ENCODE measurements at places on chromosomes 12 and 14.

GRCh38 chr14:74867673-74868072 lies 8.3 kb downstream of the PROX2 start:
- DNase-seq = no peak
- no peaks in the 10 kb centered on the region for H3K36me3 ChIP-seq
- H3K4me3 ChIP-seq = no peak overlapping the region
- peaks cover 23% of the 10 kb centered on the region for H3K27me3 ChIP-seq
- no peaks in the 10 kb centered on the region for H3K4me1 ChIP-seq

DNA sequence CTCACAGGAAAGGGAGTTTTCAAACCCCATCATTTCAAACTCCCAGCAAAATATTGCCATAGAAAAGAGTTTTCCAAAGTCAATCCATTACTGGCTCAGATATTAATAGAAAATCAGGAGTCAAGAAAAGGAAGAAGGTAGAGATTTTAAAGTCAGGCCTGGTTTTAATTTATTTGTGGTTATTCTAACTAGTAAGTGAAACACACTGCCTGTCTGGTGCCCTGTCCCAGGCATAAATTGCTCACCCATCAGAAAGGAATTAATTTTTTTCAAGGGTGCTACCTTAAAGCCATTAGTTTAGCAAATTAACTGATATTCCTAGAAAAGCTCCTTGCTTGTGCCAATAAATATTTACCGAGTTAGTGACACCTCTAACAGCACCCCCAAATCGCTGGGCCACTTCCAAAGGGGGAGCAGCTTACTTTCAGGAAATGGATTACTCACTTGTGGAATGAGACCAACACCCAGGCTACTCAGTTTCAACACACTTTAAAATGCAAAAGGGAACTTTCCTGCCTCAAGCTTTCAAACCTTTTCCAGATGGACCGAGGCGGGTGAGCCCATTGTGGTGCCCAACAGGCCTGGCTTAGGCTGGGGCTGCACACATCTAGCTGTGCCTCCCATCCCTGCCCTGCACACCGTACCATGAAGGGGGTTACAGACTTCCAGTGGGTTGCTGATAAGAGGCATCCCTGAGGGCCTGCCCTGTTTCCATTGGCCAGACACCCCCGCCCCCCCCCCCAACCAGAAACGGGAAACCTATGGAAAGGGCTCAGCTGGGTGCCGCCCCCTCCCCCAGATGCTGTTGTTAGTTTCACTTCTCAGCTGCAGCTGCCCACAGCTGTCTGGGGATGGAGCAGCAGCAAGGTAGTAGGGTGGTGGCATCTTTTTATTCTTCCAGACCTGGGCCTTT lies 117.2 kb downstream of the SAMD4A start:
- H3K27ac ChIP-seq = peak overlapping the region; percentile 89
- peak overlapping the region; percentile 36 for H3K4me3 ChIP-seq
- H3K4me1 ChIP-seq = peaks cover 55% of the 10 kb centered on the region

DNA sequence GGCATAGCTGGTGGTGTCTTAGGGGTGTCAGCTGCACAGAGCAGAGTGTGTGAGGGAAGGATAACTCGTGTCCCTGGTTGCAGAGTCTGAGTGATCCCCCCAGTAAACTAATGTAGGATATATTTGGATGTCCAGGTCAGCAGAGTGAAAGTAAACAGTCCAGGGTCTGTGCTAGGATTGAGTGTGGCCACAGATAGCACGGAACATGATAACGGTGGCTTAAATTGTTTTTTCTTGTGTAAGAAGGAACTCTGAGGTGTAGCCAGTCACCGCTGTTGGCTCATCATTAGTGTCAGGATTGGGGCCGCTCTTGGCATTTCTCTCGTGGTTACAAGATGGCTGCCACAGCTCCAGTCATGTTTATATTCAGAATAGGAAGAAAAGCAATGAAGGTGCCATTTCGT lies 97.3 kb downstream of the DERA start:
- H3K4me3 ChIP-seq = no peak overlapping the region
- no peaks in the 10 kb centered on the region for H3K36me3 ChIP-seq

- H3K27me3 ChIP-seq = no peaks in the 10 kb centered on the region
- H3K4me3 ChIP-seq = no peak overlapping the region
- no peaks in the 10 kb centered on the region for H3K36me3 ChIP-seq
- no peak for DNase-seq
- H3K27ac ChIP-seq = no peak overlapping the region
Observed at GRCh38 chr14:59543873-59544272, 32.7 kb downstream of the CCDC175 start.
